Stimulated activated CD8-positive, alpha-beta memory T cell treated with anti-CD3 and anti-CD28 coated beads, Interleukin-2, amount 100 ng/mL, for 48 hours (primary cell): ENCODE measurements at places on chromosomes 4 and X.

GRCh38 chr4:4430492-4431195 is 43.7 kb downstream of the NSG1 start:
- DNase-seq = peak; percentile 26

- no peak for DNase-seq
Observed at GRCh38 chr4:76803522-76803921, 94.4 kb downstream of the SOWAHB start.

DNA sequence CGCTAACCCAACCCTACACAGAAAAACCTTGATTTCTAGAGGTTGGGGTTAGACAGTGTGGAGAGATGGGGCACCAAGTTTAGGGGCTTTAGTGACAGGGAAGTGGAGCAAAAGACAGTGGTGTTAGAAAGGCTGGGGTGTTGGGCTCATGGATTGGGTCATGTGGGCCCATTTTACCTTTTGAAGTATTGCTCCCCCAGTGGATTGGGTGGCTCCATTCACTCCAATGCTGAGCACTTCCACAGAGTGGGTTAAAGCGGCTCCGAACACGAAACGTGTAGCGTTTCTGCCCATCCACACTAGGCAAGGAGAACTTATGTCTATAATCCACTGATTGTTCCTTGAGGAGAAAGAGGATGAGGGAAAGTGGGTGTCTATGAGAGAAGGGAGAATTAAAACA is 2.3 kb downstream of the IL2RG start:
- DNase-seq = no peak

DNA sequence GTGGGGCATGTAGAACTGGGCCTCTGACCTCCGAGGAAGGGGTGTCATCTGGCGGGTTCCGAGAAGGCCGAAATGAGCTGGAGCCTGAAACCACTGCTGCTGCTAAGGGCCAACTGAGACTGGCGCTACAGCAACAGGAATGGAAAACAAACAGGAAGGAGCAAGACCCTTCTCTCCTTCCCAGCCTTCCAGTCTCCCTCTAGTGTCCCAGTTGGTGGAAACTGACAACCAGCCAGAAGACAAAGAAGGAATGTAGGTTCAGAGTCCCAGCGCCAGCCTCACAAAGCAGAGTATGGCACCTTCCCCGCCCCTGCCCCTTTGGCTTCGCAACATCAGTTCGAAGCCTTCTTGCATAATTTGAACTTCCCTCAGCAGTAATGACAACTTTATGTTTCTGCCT is 24.4 kb upstream of the PDZD4 start:
- no peak for DNase-seq

DNA sequence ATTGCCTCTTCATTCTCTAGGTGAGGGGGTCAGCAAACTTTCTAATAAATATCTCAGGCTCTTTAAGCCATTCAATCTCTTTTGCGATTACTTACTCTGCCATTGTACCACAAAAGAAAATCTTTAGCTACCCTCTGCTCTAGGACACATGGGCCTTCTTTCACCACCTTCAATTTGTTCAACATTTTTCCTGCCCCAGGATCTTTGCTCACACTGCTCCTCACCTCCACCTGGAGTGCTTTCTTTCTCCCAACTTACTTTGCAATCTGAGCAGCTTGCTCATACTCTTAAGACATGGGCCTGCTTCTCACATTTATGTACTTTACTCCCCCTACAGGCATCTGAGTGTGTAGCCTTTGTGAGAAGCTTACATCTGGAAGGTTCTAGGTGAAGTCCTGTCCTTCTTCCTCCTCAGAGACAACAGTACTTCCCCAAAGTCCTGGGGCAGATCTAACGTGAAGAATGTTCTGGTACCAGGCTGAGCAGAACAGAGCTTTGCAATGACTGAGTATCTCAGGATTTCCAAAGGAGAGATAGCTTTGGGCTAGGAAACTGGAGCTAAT is 55.0 kb upstream of the PRDM5 start:
- no peak for DNase-seq

GRCh38 chrX:121546317-121546716 is 498.9 kb downstream of the GLUD2 start:
- DNase-seq = no peak

DNA sequence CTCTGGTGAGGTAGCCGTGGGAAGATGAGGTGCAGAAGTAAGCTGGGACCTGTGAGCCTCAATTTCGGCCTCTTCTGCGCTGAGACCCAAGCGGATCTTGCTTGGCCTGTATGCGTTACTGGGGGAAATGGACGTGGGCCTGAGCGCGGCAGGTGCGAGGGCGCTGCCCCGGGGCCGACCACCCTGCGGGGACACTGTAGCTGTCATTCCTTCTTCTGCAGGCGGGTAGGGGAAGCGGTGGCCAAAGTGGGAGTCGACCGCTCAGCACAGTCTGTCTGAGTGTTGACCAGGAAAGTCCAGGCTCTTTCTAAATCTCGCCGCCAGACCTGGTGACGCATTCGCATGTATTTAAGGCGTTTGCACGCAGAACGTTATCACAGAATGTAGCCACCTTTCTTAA is 3.3 kb upstream of the LRAT start:
- no peak for DNase-seq

DNA sequence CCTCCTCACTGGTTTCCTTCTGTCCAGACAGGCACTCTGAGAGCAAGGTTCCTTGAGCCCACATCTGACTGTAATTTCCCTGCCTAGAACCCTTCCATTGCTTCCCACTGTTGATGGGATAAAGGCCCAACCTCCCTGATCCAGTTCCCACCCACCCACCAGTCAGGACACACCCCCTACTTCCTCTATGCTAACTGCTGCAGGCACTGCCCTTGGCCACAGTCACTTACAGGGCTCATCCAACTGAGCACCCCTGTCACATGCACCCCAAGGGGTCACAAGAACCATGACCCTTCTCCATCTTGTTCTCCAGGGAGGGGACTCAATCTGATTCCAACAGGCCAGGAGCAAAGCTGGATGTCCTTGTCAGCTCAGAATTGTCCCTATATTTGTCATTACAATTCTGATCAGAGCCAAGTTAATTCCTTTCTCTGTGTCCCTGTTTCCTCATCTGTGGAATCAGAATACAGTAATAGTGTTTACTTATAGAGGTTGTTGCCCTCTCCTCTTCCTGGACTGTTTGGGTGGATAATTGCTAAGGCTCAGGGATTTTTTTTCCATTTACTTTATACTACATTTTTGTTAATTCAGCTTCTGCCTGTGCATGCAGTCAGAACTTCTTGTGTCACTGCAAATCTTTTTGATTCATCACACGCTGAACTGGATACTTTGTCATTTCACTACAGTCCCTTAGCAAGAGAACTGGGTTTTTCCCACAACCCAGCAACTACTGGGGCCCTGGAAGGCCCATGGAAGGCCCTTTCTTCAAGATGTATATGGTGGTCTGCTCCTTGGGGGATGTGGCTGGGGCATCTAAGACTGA is 105.6 kb upstream of the MAMLD1 start:
- no peak for DNase-seq

DNA sequence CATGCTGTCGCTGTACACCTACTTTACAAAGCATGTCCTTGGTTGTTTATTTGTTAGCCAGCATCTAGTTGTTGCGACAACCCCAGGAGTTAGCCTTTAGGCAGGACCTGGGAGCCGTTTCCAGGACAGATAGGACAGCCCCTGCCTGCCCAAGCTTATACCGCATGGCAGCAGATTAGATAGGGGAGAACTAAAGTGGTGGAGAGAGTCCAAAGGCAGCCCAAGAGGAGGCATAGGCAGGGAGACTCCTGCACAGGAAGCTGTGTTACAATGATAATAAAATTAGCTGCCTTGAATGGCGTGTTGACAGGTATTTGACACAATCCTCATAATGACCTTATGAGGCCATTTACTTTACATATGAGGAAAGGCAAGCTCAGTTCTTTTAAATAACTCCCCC is 13.0 kb downstream of the NSDHL start:
- DNase-seq = no peak

GRCh38 chr4:109007976-109008375 is 245.1 kb upstream of the ETNPPL start:
- DNase-seq = no peak

DNA sequence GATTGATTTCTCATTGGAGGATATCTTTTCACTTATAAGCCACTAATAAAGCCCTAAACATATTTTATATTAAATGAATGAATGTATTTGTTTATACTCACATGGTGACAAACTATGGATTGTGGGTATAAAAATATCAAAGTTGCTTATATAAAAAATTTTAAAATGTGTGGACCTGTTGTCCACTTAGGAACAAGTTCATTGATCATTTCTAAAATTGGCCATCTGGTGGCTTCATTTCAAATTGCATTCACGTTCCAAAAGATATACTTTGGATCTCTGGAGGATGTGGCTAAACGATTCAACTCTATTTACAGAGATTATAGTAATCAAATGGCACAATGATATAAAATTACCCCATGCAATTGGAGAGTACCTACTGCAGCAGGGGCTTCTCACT is 32.5 kb downstream of the FSTL5 start:
- DNase-seq = no peak

DNA sequence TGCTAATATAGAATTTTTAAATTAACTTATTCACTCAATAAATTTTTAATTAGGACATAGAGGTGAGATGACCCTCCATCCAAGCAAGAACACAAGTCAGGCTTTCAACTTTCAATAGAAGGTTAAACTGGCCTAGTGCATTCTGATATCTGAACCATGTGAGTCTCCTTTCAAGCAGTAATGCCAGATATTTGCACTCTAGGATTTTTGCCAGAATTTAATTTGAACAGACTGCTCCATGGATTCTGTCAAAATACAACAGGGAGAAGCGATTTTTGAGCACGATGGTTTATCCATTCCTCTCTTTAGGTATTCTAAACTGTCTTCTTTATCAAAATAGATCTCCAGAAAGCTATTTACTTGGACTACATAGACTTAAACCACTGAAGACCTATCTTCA is 72.0 kb upstream of the DCLK2 start:
- no peak for DNase-seq

DNA sequence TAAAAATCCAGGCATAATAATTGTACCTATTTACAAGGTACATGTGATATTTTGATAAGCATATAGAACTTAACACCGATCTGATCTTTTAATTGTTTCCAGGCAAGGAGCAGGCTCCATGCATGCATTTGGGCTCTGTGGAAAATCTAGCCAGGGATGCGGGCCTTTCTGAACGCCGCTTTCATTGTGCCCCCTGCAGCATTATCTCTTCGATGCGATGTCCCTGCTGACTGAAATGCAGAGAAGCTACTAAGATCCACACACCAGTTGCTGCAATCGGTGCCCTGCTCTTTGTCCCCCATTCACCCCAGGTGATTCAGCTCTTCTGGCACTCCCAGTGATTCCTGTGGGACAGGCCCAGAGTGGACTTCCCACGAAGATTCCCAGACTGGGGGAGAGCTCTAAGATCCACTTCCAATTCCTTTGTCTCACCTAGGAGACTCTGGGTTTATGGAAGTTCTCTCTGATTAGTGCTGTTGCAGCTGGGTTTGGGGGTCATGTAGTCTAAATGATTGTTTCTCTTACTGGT is 254.3 kb upstream of the AGA start:
- DNase-seq = no peak

- DNase-seq = no peak
Observed at GRCh38 chr4:14371131-14371530, 631.1 kb upstream of the CPEB2 start.

DNA sequence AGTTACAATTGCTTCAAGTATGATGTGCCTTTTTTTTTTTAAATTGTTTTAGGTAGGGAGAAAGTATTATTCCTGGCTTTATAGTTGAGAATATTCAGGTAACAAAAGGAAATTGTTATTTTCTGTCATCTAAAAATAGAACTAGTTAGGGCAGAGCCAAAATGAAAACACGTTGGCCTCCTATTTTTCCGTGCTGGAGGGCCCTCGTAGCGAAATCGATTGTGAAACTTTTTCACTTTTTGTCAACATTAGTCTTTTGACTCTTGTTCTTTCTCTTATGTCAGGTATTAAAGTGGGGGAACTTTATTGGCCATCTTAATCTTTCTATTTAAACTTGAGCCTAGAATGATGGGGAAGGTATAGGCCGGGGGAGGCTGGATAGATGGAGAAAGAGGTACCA is 104.9 kb downstream of the ARHGAP10 start:
- no peak for DNase-seq

- no peak for DNase-seq
Observed at GRCh38 chr4:87862236-87862635, 29.5 kb downstream of the MEPE start.

GRCh38 chrX:71618787-71619186 is 476 bp upstream of the CXCR3 start:
- DNase-seq = no peak
